ENCODE measurements at places on chromosomes 3 and 15.
A peak's percentile ranks its signal among the peaks of the same experiment; 100 is the strongest.

DNA sequence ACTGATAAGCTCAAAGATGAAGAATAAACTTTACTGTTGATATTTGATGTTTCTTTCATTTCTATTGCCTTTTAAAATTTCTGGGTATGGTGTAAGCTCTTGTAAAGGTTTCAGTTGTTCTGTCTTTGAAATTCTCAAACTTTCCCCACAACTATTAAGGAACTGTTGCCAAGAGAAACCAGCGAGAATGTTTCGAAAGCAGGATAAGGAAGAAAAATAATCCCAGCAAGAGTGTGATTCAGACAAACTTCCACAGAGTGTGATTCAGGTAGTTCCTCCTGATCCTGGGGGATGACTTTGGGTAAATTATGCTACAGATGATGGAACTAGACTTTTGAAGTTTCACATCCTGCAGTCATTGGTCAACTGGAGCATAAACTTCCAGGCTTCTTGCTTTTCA is 632.0 kb downstream of the NSUN3 start:
- DNase-seq: no peak

DNA sequence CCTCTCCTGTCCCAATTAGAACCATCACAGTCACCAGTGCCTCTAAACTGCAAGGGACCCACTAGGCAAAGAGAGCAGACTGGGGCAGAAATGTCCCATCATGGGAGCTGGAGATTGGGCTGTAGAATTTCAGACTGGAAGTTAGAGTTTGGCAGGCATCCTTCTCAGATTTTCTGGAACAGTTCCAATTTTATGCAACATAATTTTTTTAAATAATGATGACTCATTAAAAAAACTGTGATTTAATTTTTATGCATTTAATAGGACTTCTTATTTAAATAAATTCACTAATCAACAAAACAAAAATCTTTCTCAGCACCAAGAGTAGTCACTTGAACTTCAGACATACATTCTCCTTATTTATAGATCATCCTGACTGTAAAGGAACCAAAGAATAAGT is 84.6 kb upstream of the SLC7A14 start:
- DNase-seq: no peak

DNA sequence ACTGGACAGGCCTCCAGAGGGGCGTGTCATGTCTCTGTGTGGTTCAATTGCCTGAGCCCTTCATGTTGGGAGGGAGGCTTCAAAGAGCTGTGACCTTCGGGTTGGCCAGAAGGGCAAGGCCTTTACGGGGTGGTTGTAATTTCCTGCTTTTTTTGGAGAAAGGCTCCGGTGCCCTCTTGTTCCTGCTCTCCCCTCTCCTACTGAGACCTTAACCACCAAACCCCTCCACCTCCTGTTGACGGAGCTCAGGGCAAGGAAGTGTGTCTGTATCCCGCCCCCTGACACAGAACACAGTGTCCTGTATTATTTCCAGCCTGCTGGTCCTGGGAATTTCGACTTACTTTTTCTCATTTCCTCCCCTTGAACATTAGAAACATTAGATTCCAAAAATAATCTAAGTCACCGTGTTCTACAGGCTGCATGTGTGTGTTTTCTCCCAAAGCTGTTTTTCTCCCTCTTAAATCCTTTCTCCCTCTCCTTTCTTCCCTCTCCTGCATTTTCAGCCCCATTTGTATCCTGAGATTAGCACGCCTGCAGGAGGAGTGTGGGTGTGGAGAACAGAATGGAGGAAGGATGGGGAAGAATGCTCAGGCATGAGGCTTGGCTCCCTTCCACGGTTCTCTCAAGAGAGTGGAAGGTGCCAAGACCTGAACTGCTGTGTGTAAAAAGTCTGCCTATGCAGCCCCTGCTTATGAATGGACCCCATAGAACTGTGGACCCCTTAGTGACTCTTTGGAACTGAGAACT is 285.4 kb upstream of the ROPN1 start:
- DNase-seq: peak; percentile 57

DNA sequence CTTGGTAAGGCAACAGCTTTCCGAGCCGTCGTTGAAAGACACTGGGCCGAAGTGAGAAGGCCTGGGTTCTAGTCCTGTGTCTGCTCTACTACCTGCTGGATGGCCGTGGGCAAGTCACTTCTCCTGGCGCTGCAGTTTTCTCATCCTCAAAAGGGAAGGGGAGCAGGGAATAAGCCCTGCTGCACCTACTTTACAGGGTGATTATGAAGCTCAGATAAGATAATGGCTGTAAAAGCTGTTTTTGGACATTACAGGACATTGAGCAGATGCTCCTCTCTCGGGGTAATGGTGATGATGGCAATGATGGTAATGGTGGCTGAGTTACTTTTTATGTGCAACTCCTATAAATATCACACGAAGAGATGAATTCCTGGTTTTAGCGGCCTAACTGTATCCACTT is 152.6 kb downstream of the FAM43A start:
- no peak for DNase-seq

DNA sequence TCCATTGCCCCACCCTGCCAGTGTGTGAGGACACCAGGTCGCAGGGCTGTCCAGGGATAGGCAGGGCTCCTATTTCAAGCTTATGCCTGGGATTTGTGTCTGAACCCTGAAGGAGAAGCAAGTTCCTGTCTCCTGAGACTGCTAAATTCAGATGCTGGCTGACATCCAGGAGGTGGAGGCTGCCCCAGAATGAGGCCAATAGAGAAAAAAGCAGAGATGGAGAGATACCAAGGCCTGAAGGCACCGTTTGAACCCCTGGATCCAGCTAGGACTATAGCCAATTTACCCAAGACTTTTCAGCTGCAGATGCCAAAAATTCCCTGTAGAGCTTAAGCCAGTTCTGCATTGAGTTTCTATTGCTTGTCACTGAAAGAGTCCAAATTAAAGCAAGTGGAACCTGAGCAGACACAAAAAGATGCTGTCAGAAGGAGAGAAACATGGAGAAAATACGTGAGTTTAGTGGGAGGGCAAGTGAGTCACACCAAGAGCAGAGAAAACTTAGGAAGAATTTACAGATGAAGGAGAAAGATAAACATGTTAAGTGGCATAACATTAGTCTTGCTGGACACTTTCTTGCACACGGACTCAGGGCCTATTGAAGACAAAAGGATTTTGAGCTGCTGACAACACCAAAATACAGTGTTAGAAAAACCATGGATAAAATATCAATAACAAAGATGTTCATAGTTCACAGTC is 148.6 kb downstream of the CNTN3 start:
- DNase-seq: no peak

DNA sequence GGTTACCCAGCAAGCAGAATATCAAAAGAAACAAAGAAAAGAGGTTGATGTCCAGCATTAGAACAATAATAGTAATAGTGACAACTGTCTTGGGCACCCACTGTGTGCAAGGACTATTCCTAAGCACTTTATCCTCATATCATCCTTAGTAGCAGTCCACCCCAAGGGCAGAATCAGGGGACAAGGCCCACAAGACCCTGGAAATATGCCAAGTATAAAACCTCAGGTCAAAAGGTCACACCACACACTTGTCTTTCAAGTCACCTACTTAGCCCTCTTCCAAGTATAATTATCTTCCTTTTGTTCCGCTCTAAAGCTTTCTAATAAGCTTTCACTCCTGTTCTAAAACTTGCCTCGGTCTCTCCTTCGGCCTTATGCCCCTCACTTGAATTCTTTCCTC is 124.0 kb upstream of the STT3B start:
- DNase-seq: no peak

GRCh38 chr15:92614301-92614700 is 41.3 kb downstream of the FAM174B start:
- DNase-seq: no peak

- no peak for DNase-seq
Observed at GRCh38 chr15:94370206-94370935, 139.0 kb downstream of the MCTP2 start.

DNA sequence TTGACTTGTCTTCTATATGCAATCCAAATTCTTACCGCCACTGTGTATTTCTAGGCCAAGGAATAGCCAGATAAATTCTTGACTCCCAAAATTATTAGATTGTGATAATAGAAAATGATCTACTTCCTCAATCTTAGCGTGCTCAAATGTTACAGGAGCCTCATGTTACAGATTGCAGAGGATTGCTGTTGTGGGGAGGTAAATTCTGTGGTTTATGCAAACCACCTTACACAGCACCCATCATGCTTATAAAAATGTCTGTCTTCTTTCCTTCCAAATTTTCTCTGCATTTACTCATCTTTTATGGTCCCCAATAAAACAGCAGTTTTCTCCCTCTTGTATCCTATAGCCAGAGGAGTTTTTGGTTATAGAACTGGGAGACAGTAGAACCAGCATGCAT is 420.2 kb upstream of the ROBO1 start:
- DNase-seq: no peak

- DNase-seq: no peak
Observed at GRCh38 chr3:157793745-157794144, 290.5 kb upstream of the VEPH1 start.

- no peak for DNase-seq
Observed at GRCh38 chr15:49810720-49811119, 189.9 kb downstream of the DTWD1 start.

GRCh38 chr3:140922634-140923033 is 19.0 kb upstream of the SLC25A36 start:
- no peak for DNase-seq

DNA sequence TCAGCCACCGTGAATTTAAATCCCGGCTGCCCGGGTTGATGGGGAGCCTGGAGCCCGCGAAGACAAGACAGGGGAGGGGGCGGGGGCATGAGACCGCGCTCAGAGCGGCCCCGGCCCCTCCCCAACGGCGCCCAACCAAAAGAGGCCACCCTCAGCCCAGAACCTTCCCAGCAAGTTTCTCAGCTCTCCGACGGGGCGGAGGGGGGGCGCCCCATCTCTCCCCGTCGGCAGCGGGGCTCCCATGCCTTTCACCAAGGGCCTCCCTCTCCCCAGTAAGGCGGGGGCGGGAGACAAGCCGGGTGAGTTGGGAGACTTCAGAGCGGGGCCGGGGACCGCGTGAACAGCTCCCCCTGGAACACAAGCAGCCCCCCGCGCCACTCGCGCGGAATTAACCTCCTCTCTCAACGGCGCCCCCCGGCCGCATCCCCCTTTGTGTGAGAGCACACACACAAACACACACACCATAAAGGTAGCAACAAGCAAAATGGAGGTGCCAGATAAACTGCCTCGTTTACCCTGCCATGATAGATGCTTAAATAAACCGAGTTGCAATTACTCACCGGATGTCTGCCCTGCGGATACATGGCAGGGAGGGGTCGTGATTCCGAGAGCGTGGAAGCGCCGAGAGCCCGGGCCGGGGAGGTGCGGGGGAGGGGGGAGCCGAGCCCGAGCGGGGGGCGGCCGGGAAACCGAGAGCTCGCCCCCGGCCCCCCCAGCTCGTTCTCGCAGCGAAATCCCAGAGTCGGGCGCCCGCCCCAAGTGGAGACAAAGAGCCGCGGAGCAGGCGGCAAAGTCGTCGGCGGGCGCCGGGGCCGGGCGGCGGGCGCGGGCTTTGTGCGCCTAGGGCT is 1.3 kb downstream of the TLE3 start:
- peak; percentile 77 for DNase-seq

- DNase-seq: no peak
Observed at GRCh38 chr15:41291065-41291631, 41.2 kb downstream of the OIP5 start.

GRCh38 chr3:167691366-167691765 is 37.6 kb upstream of the WDR49 start:
- DNase-seq: no peak

DNA sequence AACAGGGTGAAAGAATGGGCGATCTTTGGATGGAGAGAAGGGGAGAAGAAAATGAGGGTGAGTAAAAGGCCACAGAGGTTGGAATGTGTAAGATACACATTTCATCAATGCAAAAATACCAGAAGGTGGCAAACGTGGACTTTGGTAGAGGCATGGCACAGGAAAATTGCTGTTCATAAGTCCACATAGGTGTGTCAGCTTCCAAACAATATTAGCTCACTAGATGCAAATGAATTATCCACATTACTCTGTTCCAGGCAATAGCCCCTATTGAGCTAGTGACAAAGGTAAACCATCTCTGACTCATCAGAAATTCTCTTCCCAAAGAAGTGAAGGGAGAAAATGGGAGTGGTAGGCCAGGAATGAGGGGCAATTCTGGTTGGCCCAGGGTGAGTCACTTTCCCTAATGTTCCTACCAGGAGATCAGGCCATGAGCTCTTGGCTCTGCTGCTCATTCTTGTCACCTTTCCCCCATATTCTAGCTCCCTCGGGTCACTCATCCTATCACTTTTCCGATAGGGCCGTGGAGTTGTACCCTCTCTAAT is 19.9 kb downstream of the ACKR2 start:
- peak; percentile 48 for DNase-seq

DNA sequence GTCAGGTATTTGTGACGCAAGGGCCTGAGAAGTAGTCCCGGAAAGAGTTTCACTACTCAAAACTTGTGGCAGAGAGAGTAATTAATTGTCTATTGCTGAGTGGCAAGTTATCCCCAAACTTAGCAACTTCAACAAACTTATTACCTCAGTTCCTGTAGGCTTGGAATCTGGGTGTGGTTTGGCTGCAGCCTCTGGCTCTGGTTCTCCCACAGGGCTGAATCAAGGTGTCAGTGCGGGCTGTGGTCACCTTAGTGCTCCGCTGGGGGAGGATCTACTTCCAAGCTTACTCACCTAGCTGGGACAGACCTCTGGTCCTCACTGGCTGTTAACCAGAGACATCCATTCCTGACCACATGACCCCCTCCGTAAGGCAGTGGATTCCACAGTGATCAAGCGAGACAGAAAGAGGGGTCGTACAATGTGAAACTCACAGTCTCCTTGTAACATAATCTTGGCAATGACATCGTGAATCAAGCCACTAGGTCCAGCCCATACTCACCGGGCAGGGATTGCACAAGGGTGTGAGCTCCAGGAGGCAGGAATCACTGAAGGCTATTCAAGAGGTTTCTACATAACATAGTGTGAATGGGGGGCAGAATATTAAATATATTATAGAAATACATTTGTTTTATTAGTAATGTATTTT is 138.3 kb downstream of the RYR3 start:
- DNase-seq: no peak

GRCh38 chr3:134087060-134087974 is 57.6 kb upstream of the SLCO2A1 start:
- DNase-seq: no peak

DNA sequence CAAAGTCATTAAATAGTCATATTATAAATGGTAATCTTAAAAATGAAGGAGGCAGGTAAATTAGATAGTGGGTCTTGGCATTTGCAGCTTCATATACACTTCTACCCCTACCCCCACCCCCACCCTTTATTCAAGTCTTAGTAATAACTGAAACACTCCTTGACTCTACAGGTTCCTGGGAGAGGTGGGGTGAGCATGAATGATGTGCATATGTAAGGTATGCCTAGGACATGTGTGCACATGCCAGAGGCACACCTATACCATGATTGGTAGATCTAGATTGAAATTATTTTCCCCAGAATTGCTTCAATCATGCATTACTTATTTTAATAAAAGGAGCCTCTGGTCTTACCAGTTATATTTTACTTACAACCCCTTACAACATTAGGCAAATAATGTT is 40.1 kb upstream of the PDCD6IP start:
- no peak for DNase-seq

All from mucosa of descending colon (tissue), 3 donors.